ENCODE measurements at places on chromosomes 6 and 20.
A peak's percentile ranks its signal among the peaks of the same experiment; 100 is the strongest.

DNA sequence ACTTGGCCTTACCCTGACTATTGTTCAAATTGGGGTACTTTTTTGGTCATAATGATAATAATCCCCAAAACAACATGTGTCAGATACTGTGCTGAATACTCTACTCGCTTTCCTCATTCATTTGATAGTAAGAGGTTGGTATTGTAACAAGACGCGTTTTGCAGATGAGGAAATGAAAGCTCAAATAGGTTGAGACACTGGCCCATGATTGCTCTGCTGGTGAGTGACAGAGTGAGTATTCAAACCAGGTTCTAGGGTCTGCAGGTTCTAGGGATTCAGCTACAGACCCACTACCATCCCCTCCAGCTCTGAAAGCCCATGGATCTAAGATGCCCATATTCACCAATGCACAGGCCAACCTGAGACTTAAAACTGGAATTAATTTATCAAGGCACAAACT lies 1.3 kb upstream of the ENPP4 start:
- DNase-seq: no peak

DNA sequence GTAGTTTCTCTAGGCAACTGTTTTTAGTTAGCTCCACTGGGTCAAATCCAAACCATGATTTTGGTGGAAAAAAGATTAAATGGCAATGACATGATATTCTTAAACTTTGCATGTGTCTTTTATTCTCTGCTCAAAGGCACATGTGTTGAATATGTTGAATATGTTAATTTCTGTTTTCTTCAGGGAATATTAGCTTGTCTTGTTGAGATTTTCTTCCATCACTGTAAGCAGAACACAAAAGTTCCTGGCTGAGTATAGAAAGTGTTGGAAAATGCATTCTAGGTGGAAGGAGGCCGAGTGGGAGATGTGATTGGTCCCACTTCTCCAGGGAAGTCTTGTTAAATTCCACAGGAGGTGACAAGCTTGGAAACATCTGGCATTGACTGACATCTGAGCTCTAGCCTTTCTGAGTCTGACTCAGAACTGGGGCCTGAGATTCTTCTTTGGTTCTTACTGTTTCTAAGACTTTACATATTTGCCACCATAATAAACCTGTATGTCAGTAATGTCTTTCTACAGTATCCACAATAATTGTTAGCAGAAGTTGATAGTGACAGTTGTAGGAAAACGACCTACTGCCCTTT lies 81.1 kb downstream of the LAMA4 start:
- no peak for DNase-seq

GRCh38 chr6:159416891-159417560 lies 247.8 kb downstream of the FNDC1 start:
- DNase-seq: no peak

GRCh38 chr6:61751986-61752385 lies 534.0 kb downstream of the KHDRBS2 start:
- DNase-seq: no peak

DNA sequence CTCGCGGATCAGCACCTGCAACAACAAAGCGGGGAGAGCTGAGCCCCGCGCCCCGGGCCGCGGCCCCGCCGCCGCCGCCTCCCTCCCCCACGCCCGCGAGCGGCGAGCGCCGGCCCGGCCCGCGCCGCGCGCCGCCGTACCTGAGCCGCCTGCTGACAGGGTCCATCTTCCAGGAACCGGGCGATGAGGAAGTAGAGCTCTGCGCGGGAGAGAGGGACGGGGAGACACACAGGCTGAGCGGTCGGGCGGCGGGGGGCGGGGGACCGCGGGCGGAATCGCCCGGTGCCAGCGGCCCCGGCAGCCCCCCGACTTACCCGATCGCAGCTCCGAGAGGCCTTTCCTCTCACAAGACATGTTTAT lies 359 bp downstream of the PHIP start:
- no peak for DNase-seq

GRCh38 chr6:139752086-139752485 lies 377.6 kb upstream of the CITED2 start:
- DNase-seq: no peak

GRCh38 chr20:24872291-24873024 lies 76.6 kb upstream of the CST7 start:
- no peak for DNase-seq

- DNase-seq: no peak
Observed at GRCh38 chr6:20334962-20335361, 66.7 kb upstream of the E2F3 start.

GRCh38 chr6:27478706-27479318 lies 5.9 kb upstream of the ZNF184 start:
- peak; percentile 80 for DNase-seq

DNA sequence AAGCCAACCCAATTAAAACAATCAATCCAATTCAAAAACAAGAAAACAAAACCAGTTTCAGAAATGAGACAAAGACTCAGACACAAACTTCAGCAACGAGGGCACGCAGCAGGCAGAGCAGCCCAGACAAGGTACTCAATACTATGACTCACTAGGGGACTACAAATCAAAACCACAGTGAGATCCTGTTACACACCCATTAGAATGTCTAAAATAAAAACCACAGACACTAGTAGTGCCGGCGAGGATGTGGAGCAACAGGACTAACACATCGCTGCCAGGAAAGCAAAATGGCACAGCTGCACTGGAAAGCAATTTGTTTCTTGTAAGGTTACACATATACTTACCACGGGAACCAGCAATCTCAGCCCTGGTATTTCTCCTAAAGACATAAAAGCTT lies 28.4 kb upstream of the MAS1L start:
- DNase-seq: no peak

- DNase-seq: no peak
Observed at GRCh38 chr6:25447570-25447929, 168.4 kb downstream of the CARMIL1 start.

DNA sequence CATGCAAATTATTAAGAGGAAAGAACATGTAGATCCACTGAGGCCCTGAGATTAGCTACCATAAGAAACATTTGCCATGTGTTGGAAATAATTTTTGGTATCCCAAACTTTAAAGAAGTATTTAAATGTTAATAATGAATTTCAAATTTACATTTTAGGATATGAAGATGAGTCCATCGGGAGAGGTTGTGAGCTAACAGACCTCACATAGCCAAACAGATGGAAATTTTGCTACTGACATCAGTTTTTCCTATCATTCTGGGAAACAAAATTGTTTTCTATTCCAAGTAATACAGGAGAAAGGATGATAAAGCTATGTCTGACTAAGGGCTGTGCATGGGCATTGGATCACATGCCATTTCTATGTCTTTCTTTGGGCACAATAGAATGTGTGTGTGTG lies 809.6 kb downstream of the TENT5A start:
- no peak for DNase-seq

GRCh38 chr20:62475772-62476055 lies at the start of gene GATA5:
Gene GATA5, minus strand, starts transcription at chr20:62475995. Its CDS starts 474 bp downstream, at chr20:62475521.
- DNase-seq: no peak

- DNase-seq: no peak
Observed at GRCh38 chr20:10639737-10640556, 33.9 kb downstream of the JAG1 start.

- DNase-seq: no peak
Observed at GRCh38 chr6:10542213-10542612, 21.1 kb downstream of the GCNT2 start.

DNA sequence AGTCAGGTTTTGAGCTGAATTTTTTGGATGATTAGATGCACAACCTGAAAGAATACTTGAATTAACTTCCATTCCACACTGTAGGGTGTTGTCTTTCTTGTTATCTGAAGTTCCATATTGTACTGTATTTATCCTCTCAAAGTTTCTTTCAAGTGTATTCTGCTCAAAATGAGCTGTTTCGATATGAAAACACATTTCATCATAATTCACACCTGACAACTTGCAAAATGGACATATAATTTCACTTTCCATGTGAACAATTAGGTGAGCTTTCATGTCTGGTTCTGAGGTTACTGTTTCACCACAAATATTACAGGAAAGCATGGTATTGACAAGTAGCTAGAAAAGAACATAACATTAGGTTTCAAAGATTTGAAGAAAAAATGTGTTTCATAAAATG lies 1.7 kb downstream of the ZUP1 start:
- DNase-seq: no peak

DNA sequence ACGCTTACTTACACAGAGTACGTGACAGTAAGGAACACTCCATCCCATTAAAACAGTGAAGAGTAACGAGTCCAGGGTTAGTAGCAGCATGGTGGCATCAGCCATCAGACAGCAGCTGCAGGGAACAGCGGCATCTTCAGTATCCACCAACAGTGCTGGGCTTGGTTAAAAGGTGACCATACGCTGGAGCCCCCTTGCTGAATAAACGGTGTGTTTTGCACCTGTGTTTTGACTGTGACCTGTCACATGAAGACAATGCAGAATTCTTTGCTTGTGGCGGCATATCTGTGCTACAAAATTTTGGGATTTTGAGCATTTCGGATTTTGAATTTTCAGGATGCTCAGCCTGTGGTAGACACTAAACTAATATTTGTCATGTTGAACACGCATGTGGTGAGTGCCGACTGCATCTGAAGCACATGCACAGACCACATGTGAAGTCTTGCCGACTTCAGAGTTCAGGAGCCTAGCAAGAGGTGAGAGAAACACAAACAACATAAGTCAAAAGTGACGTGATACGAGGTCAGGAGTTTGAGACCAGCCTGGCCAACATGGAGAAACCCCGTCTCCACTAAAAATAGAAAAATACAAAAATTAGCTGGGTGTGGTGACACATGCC lies 69.3 kb upstream of the FRMD1 start:
- no peak for DNase-seq

DNA sequence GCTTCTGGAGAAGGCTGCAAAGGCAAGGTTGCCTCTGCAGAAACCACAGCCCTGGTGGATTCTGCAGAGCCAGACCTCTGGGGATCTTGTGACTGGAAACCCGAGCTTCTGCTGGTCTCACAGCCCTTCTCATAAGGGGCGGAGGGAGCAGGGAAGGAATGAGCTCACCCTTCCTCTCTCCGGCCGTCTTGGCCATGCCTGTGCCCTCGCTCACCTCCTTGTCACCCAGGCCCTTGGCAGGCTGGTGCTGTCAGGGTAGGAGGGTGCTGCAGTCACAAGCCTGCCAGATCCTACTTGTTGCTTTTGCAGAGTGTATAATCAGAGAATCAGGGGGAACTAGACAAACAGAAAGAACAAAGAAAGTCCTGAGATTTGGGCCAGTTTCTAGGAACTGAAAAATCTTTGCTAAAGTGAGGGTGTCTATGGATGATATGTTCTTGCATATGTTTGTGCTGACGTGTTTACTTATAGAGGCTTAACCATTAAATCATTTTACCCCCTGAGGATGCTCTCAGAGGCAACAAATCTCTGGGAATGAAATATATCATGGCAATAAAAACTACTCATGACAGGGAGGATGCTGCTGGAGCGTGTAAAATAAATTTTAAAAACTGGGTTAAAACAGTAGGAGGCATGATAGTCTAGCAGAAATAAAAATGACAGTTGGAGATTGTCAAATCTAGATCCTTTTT lies 244.9 kb upstream of the SOX4 start:
- no peak for DNase-seq

GRCh38 chr6:89611666-89612065 lies 26.9 kb downstream of the LYRM2 start:
- no peak for DNase-seq

DNA sequence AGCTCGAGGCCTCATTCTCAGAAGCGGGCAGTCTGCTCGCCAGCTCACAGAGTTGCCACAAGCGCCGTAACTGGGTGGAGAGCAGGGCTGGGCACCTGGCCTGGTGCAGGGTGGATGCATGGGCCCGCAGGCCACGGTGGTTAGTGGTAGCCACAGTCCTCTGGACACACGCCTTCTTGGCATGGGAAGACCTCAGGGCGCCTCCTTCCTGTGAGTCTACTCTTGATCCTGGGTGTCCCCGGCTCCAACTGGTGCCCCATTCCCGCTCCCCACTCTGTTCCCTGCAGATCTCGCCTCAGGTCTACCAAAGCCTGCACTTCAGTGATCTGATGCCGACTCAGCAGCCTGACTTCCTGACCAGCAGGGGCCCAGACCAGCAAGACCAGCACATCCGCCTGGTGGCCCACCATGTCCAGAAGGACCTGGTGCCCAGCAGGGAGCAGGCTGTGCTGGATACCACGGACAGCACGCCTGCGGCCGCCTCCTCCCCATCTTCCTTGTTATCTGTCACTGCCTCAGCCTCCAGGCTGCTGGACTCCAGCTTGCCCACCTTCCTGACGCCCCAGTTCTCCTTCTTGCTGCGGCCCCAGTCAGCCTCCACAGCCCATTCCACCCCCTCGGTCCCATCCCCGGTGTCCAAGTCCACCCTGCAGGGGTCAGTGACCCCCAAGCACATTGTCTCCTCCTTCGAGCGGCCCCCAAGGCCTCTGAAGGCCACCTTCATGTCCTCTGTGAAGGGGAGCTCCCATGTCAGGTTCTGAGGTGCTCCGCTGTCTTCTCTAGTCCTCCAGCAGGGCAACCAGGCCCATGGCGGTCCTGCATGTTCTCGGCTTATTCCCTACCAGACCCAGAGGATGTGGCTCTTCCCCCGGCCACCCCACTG lies 43.1 kb downstream of the SUN5 start:
- DNase-seq: no peak

GRCh38 chr6:13375360-13375878 lies 47.1 kb upstream of the TBC1D7 start:
- DNase-seq: no peak

DNA sequence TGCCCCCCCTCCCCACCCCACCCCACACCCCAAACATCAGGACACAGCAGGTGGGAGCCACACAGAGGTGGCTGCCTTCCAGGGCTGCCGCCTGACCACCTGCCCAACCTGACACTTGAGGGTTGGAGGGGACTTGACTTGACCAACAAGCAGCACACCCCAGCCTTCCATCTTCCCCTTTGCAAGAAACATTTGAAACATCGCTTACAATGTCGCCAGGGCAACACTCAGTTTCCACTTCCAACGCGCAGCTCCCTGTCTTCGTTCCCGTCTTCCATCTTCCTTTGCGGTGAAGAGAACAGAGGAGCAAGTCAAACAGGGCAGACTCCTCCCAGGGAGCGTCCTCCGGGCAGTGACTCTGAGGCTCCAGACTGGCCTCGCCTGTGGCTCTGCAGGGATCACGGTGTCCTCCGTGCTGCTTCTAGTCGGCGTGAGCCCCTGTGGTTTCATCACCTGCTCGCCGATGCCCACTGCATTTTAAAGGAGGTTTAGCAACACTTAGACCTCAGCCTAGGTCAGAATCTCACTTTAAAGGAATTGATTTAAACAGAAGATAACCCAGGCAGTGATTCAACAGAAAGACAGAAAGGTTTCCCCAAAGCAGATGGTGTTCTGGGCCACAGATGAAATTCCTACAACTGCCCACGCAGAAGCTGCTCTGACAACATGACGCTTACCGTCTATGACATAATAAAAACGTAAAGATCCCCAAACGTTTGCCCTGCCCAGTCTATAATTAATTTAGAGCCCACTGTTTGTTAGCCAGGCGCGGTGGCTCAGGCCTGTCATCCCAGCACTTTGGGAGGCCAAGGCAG lies 130.8 kb downstream of the TAF4 start:
- no peak for DNase-seq

- no peak for DNase-seq
Observed at GRCh38 chr20:25203871-25204320, 8.4 kb downstream of the ENTPD6 start.

GRCh38 chr6:30879684-30880427 lies 4.5 kb upstream of the DDR1 start:
- no peak for DNase-seq

Measured in stimulated activated CD4-positive, alpha-beta T cell treated with anti-CD3 and anti-CD28 coated beads, Interleukin-1b, Interleukin-23, amount 100 ng/mL, for 24 hours (primary cell).